ENCODE measurements at places on chromosomes 6 and 20.

DNA sequence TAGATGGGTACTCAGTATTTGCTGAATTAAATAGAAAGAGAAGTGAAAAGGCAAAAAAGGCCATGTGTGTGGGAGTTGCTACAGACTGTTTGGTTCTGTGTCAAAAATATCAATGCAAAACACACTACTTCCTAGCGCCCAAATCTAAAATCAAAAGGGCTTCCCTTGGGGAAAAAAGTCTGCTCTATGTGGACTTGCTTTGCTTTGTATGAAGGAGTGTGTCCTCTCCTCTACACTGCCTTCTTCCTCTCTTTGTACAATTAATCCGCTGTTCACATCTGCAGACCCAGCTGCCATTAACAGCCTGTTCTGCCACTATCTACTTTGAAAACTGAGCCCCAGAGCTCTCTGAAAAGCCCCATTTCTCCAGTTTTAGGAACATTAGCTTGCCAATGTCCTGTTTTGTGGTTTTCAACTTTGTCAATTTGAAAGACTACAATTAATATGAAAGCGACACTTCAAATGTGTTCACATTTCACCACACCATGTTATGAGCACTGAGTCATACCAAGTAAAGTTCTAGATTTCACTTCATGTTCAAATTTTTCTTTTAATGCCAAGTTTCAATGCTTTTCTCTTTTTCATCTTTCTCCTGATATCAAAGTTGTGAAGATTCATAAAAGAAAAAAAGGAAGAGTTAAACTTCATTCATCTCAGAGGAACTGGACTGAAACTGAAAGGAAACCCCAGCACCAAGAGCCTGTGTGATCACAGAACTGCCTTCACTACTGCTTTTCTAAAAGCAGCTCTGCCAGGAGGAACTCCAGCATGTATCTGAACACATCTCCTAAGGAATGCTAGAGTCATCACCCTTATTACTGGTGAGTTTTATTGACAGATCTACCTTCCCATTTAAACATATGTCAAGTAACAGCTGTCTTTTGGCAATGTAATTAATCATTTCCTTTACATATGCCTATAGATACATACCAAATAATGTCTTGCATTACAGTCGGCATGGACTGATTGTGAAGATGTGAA is 102.6 kb downstream of the KIF13A start:
- DNase-seq, result no peak

GRCh38 chr20:62668441-62669027 is 26.2 kb downstream of the SLCO4A1 start:
- DNase-seq, result peak; percentile 91

GRCh38 chr6:130557481-130558112 is 191.8 kb downstream of the TMEM200A start:
- no peak for DNase-seq

GRCh38 chr20:36544134-36545018 is 3.1 kb downstream of the MYL9 start:
- no peak for DNase-seq

GRCh38 chr6:34615574-34616226 is 59.6 kb upstream of the SPDEF start:
- DNase-seq, result no peak
